AG10803 (cell line): ENCODE measurements at places on chromosomes 4 and X.

- DNase-seq, result no peak
Measured at GRCh38 chr4:98722000-98722399, 63.6 kb upstream of the TSPAN5 start.

DNA sequence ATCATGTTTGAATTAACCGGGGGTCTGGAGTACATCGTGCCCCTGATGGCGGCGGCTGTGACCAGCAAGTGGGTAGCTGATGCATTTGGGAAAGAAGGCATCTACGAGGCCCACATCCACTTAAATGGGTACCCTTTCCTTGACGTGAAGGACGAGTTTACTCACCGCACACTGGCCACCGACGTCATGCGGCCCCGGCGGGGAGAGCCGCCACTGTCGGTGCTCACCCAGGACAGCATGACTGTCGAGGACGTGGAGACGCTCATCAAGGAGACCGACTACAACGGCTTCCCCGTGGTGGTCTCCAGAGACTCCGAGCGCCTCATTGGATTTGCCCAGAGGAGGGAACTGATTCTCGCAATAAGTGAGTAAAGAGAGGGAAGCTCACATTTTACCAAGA is 56.9 kb downstream of the CLCN4 start:
- no peak for DNase-seq

DNA sequence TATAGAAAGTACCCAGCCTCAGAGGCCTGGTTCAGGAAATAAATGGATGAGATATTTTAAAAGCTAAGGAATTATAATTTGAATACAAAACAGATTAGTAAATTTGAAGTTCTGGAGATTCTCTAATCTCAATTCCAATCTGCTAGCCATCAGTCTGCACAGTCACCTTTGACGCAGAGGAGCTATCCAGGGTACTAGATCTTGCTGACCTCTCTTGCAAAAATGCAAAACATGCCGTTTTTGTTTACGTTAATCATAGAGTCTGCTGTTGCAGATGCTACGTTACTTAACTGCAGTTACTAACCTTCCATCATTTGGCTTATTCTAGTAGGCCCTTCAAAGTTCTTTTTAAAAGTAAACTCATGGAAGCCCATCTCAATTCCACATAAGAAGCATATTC is 10.4 kb downstream of the CCSER1 start:
- DNase-seq, result no peak

- DNase-seq, result no peak
Measured at GRCh38 chrX:78329486-78329885, 2.1 kb upstream of the CYSLTR1 start.

DNA sequence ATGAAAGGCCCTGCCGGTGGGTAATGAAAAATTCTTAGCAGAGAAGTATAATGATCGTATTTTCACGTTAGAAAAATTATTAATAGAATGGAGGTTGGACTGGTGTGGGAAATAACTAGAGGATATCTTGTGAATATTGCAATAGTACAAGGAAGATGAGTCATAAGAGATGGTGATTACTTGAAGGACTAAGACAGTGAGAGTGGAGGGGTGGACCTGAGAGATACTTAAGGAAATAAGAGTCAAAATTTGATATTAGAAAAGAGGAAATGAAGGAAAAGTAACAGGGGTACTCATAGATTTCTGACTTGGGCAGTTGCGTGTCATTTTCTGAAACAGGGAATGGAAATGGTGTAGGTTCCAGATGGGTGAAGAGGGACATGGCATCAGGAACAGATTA is 1.7 kb upstream of the USP53 start:
- DNase-seq, result peak; percentile 35

DNA sequence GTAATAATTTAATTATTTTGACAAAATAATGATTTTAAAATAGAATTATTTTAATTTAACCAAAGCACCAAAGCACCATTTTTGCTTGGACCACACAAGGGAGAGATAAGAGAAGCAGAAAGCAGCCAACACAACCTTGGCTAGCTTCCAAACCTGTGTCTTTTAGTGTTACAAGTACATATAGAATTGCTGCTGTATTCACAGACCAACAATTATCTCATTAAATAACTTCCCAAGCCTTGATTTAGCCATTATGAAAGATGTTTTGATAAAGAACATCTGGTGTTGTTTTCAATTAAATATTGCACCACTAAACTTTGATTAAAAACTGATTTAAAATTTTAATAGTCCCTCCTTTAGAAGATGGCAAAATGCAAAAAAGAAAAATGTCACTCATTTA is 14.0 kb upstream of the IGFBP7 start:
- no peak for DNase-seq

GRCh38 chrX:143500751-143501150 is 16.5 kb downstream of the SPANXN3 start:
- DNase-seq, result no peak

GRCh38 chr4:128310266-128310697 is 22.7 kb upstream of the PGRMC2 start:
- DNase-seq, result no peak

GRCh38 chr4:2728806-2729532 is 27.2 kb downstream of the TNIP2 start:
- no peak for DNase-seq

GRCh38 chr4:176238157-176238610 is 30.8 kb downstream of the ASB5 start:
- peak; percentile 71 for DNase-seq

DNA sequence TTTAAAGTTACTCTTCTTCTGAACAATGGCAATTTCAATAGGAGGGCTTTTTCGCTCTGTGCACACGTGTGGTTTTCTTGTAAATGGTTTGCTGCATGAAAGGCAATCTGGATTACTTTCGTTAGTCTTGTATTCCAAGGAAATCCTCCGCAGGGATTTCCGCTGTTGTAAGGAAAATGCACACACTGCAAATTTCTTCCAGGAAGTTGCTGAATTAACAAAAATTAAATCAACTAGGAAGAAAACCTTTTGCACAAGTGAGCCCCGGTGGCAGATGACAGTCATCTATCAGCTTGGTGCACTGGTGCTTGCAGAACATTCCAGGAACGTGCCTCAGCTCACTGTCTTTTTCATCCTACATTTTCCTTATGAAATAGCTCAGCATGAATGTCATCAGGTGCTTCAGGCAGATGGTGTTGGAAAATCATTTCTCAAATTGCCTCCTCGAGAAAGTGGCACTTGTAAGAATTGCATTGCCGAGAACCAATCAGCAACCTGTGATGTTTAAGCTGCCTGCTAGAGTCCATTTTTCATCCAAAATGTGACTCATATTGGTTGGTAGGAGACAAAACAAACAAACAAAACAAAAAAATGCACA is 272.4 kb upstream of the VCX start:
- no peak for DNase-seq

GRCh38 chrX:38816155-38816554 is 14.9 kb downstream of the MID1IP1 start:
- DNase-seq, result no peak

GRCh38 chrX:102517326-102517725 is 787 bp upstream of the TMSB15A start:
- DNase-seq, result peak; percentile 1

- DNase-seq, result no peak
Measured at GRCh38 chrX:55118574-55118973, 29.8 kb downstream of the PAGE2 start.

- DNase-seq, result no peak
Measured at GRCh38 chr4:6777636-6778281, 4.8 kb upstream of the KIAA0232 start.

DNA sequence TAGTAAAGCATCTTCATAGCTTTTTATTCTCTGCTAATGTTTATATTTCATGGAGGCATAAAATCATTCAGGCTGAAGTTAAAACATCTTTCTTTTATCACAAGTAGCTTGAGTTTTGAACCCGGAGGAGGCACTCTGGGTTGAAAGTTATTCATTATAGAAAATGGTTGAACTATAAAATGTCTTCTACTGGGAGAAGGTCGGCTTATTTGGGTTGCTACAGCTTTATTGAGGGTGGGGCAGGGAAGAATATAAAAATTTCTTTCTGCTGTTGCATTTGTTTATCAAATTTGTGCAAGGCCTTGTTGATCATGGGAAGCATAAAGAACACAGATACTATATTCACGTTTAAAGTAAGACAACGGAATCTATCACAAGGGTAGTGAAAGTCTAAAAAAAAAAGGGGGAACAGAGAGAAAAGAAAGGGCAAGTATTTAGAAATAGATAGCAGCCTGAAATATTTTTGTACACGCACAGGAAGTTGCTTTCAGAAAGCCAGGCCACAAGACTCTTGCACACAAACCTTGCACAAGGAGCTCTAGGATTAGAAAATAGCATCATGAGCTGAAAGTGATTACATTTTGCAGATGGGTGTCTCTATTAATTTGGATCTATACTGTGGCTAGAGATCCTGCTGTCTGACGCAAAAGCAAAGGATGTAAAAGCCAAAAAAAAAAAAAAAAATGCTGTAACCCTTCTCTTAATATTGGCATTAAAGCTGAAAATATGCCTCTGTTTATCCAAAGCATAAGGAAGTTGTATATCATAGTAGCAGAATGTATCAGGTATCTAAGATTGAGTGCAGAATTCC is 37.2 kb upstream of the FAM9C start:
- DNase-seq, result peak; percentile 41

DNA sequence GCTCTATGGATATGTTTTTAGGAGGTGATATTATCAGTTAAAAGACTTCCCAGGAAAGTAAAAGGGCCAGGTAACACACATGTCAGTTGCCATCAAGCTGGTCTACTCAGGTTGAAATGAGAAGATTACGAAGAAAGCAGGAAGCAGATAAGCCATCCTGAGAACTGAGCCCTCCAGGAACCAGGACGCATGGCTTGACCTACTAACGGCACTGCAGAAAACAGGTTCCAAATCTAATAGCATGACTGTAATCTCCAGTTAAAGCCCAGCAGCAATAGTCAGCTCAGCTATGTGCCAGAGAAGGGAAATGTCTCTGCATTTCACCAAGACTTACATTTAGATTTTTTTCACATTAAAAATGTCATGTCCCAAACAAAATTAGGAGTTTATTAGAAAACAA is 77.9 kb downstream of the APBB2 start:
- no peak for DNase-seq

DNA sequence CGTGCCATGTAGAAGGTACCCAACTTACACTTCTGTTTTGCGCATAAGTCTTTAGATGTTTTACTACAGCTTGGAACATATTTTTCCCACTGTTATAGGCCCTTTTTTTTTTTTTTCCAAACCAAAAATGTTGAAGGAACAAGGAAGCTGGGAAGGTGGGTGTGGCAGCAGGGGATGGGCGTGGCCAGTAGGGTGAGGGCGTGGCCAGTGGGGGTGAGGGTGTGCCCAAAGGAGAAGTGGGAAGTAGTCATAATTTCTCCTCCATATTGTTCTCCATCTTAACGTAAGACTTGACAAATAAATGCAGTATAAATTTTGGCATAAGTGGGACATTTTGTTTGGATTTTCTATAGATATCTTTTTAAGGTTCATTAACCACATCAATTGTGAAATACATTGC is 30.4 kb downstream of the CLDN22 start:
- no peak for DNase-seq

- peak; percentile 95 for DNase-seq
Measured at GRCh38 chr4:177182166-177182565, 127.5 kb upstream of the NEIL3 start.

DNA sequence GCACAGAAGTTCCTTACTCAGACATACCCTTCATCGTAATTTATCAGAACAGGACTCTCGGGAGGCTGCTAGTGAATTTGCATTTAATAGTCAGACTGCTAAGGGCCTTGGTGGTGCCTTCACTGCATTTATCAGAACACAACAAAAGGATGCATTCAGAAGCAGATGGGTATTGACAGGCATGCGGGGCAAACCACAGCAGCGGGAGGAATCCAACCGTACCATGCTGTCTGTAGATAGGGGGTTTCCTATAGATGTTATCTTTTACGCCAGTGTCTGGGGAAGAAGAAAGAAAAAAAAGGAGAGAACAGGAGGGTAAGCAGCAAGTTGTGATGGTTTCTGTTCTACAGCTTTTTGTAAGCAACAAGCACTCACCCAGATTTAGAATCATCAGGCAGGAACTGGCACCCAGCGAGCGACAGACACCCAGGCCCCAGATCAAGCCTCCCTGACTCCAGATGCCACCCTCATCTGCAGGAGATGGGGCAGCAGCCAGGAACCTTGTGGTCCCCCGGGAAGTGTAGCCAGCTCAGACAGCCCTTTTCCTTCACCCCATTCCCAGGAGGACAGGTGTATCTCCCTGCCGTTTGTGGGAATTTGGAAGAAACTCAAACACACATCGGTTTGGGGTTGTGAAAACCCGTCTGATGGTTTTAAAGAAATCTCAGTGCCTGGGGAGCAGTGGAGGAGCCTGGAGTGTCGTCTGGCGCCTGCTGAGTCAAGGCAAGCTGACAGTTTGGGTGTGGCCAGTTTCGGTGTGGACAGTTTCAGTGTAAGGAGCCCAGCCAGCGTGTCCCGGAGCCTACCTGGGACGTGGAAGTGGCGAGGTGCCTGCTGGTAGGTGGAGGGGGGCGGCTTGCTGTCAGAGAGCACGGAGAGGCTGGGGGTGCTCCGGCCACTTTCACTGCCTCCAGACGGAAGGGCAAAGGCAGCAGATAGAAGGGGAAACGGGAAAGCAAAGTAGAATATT is 80.0 kb upstream of the AFAP1 start:
- no peak for DNase-seq

DNA sequence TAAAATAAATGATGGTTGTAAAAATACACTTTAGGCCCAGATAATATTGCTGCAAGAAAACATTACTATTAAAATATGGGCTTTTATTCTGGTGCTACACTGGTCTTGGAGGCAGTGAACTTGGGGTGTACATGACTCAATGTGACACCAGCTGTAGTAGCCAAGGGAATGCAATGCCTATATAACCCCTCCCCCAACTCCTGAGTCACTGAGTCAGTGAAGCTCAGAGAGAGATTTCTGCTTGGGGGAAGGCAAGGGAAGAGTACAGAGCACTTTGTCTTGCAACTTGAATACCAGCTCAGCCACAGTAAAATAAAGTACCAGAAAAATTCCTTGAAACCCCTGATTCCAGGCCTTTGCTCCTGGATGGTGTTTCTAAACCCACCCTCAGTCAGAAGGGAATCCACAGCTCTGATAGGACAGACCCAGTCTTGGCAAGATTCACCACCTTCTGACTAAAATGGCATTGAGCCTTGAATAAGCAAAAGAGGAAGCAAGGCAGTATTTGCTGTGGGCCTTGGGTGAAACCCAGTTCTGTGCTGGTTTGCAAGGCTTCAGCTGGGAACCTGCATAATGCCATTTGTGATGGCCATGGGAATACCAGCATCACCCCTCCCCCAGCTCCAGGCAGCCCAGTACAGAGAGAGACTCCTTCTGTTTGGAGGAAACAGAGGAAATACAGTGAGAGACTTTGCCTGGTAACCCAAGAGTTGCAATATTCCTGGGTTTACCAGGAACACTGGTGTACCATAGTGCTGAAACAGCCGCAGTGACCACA is 209.9 kb downstream of the IQCM start:
- DNase-seq, result peak; percentile 31

DNA sequence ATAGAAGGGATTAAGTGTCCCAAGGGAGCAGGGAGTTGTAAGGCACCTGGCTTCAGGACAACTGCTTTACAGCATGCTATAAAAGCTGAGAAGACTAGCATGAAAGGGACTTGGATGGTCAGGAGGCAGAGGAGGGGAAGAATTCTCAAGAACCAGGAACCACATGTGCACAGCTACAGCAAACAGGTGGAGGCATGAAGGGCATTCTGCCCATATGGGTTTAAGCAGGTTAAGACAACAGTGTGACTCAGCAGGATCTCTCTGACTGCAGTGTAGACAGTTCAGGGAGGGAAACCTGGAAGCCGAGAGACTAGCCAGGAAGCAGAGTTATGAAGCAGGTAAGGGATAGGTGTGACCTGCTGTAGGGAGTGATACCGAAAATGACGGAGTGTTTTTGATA is 117.0 kb downstream of the DHRSX start:
- no peak for DNase-seq
